ENCODE measurements at places on chromosomes 1 and 21.
A peak's percentile ranks its signal among the peaks of the same experiment; 100 is the strongest.

DNA sequence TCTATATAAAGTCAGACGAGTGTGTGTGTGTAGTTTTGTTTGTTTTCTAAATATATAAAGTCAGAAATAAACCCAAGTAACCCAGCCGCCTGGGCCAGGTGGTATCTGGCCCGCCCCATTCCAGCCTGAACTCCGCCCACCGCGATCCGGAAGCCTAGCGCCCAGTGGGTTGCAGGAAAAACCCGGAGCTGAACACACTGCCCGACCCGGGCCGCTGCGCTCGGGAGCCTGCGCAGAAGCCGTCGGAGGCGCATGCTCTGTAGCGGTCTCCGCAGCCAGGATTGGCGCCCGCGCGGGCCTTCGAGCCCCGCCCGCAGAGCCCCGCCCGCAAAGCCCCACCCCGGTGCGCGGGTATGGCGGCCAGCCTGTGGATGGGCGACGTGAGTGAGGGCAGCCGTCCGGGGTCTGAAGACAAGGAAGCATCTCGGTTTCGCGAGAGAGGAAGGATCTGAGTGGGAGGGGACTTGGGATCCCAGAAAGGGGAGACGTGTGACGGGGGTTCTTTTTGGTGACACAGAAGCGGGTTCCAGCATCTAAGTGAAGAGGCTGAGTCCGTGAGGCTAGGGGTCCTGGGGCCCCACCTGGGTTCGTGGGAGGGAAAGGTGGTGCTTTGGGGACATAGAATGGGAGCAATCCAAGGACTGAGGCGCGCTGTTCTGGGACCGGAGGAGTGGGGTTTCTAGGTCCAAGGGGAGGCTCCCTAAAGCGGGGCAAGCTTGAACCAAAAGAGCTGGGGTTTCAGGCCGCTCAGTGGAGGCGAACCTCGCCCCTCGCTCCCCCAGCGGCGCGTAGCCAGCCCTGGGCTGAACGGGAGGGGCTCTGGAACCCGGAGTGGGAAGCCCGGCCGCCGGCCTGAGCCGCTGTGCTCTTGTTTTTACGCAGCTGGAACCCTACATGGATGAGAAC is at the start of gene TRNAU1AP:
TRNAU1AP (plus strand) TSS at position 328 of the 906 bp plus-strand sequence; CDS start at position 354, 26 bp downstream.
- peak; percentile 95 for DNase-seq

GRCh38 chr1:224080115-224080774 is 33.7 kb upstream of the FBXO28 start:
- no peak for DNase-seq

GRCh38 chr1:86596741-86597290 is 49.9 kb downstream of the CLCA4 start:
- no peak for DNase-seq

DNA sequence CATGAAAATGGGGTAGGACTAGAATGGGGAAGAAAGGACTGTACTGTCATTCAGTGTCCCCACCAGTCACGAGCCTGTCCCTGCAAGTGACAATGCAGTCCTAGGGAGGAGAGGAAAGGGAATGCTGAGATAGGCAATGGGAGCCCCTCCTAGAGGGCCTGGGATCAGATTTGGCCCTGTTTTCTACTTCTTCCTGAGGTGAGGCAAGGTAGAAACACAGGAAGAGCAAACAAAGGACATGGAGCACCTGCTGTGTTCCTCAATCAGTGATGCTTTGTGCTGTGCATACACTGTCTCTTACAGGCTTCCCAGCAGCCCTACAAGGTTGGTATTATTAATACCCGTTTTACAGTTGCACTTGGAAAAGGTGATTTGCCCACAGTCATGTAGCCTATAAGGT is 6.1 kb downstream of the FABP3 start:
- DNase-seq = no peak

DNA sequence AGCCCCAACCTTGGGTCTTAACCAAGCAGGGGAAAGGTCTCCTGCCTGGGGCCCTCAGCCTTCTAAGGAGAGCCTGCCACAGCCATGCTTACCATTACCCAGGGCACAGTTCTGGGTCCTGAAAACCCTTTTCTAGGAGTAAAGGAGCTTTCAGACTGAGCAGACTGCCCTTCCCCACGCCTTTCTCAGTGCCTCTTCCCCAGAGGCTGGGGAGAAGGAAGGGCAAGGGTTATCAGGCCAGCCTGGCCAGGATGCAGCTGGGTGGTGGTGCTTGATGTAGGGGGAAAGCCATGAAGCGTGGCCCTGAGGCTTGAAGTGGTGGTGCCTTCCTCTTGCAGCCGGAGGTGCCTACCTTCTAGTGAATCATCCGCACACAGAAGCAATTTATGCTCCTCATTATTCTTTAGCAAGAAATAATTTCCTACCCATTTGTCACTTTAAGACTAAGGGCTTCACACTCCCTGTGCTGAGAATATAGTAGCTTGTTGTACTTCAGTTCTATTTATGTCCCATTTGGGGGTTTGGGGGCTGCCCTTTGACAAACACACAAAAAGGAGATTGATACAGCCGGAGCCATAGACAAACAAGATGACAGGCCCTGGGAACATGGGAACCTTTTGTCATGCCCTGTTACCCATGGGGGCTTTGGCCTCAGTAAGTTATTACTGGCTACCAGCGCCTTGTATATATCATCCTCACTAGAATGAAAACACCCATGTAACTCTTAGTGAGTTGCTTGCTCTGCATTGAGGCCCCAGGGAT is 40.7 kb downstream of the MAN1C1 start:
- DNase-seq = no peak

GRCh38 chr1:20787840-20788795 is 1.0 kb upstream of the HP1BP3 start:
- DNase-seq = peak; percentile 45

DNA sequence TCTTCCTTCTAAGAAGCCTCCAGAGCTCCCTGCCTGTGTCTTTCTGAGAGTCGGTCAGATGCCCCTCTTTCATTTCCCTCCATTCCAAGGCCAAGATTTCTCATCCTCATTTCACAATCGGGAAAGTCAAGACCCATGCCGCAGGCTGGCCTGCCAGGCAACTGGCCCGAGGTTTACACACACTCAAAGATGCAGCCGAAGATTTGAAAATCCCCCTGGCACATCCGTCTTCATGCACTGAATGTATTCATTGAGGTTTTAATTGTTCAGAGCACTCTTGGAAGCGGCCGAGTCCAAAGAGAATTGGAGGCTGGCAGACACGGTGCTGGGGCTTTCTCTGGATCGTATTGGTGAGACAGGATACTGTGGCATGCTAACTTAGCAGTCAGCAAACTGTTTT is 29.1 kb upstream of the SRP9 start:
- DNase-seq = no peak

DNA sequence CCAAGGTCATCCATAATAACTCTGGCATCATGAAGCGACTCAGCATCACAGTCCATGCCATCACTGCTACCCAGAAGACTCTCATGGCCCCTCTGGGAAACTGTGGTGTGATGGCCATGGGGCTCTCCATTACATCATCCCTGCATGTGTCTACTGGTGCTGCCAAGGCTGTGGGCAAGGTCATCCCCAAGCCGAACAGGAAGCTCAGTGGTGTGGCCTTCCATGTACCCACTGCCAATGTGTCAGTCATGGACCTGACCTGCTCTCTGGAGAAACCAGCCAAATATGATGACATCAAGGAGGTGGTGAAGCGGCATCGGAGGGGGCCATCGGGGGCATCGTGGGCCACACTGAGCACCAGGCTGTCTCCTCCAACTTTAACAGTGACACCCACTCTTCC is 65.1 kb upstream of the ARHGAP29 start:
- no peak for DNase-seq

- DNase-seq = no peak
Measured at GRCh38 chr1:154117642-154118041, 37.2 kb downstream of the NUP210L start.

GRCh38 chr1:175632667-175633066 is 110.7 kb downstream of the TNR start:
- no peak for DNase-seq

DNA sequence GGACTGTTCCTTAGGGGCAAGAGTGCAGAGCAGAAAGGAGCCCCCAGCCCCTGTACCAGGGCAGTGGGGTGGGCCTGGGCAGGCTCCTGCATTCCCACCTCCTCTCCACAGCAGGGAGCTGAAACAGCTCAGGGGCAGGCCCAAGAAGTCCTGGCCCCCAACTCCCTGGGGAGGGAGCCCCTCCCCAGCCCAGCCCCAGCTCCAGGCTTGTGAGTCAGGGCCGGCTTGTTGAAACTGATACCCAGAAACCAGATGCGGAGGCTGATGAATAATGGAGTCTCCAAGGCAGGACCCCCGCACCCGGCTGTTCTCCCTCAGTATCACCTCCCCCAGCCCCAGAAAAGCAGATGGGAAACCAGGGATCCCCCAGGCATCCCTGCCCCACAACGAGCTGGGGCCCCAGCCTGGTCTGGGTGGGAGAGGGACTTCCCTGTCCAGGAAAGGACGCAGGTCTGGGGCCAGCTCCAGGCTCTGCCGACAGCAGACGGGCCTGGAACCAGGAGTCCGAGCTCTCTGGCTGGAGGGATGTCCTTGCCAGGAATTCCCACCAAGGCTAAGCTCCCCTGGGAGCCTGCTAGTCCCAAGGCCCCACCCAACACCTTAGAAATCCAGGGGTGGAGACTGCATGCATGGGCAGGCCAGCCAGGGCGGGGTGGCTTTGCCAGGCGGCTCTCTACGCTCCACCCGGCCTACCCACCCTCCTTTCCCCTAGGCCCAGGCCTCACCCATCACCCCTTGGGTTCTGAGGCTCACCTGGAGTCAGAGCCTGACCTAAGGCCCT is 2.7 kb downstream of the PLEKHG5 start:
- DNase-seq = no peak

- no peak for DNase-seq
Measured at GRCh38 chr21:31201548-31201947, 142.5 kb downstream of the TIAM1 start.

DNA sequence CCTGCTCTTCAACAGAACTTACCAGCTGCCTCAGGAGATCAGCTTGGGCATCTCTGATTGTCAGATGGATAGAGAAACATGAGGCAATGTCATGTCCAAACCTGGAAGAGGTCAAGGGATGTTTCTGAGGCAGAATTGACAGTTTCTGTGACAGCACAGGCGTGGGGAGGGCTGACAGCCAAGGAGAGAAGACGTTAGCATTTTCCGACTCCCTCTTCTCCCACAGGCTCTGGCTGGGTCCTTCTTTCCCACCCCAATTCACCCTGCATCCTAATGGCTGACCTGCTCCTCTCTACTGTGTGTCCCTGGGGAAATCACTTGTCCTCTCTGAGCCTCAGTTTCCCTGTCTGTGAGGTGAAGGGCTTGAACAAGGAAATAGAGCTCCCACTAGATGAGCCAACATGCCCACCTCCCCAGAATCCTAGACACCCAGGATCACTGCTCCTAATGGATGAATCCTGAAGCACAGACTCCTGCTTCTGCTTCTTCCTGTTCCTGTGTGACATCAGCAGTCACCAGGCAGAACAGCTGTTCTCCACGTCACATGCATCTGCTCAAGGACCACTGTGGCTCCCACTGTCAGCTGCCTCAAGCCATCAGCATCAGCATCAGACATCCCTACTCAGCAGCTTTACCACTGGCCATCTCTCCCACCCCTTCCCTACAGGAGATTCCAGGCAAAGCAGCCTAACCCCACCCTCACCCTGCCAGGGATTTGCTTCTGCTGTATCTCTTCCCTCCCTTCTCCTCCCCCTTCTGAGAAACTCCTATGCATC is 408.0 kb downstream of the MATN1 start:
- DNase-seq = no peak

GRCh38 chr1:161706482-161707347 is at the start of gene FCRLA:
TSS of gene FCRLA (plus strand) at chr1:161707229. CDS start at chr1:161707265, 36 bp downstream.
- DNase-seq = no peak

GRCh38 chr1:101238031-101238628 is 1.3 kb downstream of the S1PR1 start:
- no peak for DNase-seq

GRCh38 chr1:31299365-31299764 is 2.5 kb downstream of the ZCCHC17 start:
- DNase-seq = no peak

GRCh38 chr1:12065872-12066271 is 2.8 kb downstream of the TNFRSF8 start:
- no peak for DNase-seq

- no peak for DNase-seq
Measured at GRCh38 chr1:245156736-245157505, 2.1 kb downstream of the KIF26B start.

DNA sequence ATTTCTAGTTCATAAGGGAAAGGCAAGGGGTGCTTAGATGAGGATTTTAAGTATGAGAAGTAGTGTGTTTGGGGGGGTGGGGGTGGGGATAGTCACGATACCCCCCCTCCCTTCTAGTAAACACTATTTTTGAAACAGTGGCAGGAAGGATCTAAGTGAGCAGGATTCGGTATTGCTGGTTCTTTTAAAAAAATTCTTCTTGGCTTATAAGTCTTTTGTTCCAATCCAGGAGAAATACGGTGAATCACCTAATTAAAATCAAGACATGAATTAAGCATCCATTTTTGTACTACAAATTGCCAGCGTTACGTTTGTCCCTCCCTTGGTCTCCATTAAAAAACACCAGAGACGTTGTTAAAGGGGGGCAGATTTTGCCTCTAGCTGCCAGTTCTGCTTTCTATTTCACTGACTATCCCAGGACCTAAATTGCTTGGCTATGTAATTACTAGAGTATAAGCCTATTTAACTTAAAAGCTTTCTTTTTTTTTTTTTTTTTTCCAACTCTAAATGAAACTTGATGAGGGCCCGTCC is 911 bp downstream of the LMO4 start:
- DNase-seq = peak; percentile 76

GRCh38 chr1:71047635-71048607 is at the start of gene PTGER3:
TSS of gene PTGER3 (minus strand) at chr1:71047816. CDS start at chr1:71047577, 239 bp downstream.
- DNase-seq = no peak

DNA sequence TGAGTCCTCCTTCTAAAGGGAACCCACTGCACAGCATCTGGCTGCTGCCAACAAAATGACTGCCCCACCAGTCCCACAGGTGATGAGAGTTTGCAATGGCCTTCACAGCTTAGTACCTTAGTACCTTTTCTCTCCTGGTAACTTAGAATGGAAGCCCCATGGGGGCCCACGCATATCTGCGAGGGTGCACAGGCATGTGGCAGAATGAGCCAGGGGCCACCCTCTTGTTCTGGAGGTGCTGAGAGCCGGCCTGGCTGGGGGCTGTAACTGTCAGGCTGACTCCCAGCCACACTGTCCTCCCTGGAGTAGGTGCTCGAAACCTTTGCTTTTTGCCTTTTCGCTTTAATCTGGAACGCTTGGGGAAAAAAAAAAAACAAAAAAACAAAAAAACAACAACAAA is 185.1 kb downstream of the DHRS3 start:
- DNase-seq = no peak

- no peak for DNase-seq
Measured at GRCh38 chr1:166379447-166379846, 212.6 kb upstream of the FAM78B start.

DNA sequence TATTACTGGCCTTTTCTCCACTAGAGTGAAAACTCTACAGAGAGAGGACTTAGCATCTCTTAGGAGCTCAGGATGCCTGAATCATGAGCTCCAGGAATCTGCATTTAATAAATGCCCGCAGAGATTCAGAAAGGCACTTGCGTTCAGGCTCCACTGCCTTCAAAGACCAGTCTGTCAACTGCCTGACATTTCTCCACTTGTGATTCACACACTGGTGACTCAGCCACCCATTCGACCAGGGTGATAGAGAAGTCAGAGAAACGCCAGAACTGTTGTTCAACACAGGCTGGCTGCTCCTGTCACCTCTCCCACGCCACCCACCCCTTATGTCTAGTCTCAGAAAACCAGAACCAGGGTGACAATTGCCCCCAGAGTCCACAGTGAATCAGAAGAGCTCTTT is 26.9 kb upstream of the LBR start:
- no peak for DNase-seq

All from KG1 (cell line).